ENCODE measurements at places on chromosomes 11 and 22.

DNA sequence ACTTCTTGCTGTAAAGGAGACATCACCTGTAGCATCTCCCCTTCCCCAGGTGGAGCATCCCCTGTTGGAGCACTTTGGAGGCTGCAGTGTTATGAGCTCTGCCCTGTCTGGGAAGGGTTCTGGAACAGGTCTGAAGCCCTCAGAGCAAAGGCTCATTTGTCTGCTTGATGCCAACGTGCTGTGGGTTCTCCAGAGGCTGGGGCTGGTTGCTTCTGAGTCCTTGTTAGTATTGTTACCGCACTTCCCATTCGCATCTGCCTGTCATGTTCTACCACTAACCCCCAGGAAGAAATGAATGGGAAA lies 73.1 kb downstream of the PACS1 start:
- DNase-seq: no peak

GRCh38 chr11:105937738-105938137 lies 84.3 kb downstream of the MSANTD4 start:
- peak; percentile 62 for DNase-seq

DNA sequence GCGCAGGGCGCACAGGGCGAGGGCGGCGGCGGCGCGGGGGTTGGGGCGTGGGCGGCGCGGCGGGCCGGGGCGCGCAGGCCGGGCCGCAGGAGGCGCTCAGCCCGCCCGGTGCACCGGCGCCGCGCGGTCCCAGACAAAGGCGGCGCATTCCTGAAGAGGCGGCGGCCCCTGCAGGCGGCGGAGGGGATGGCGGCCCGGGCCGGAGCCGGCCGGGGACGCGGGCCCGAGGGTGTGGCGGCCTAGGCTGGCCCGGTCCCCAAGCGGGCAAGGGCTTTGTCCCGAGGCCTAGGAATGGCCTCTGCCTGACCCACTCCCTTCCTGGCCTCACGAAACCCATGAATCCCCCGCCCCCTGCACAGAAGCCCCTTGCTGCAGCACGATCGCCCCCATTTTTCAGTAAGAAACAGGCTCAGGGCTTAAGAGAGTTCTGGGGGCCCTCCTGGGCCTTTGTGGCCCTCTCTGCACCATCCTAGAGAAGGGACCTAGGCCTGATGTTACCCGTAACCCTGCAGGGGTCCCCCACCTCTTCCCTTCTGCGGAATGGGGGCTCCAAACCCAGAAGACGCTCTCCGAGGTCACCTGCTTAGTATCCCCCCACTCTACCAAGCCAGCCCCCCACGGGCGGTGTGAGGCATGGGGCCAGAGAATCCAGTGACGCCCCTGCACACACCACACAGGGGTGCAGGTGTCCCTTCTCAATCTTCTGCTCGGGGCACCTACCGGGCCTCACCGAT lies at the start of gene RTN4R:
RTN4R (minus strand) TSS at position 40 of the 734 bp plus-strand sequence. CDS start 226 bp downstream, outside the sequence.
- DNase-seq: peak; percentile 38

DNA sequence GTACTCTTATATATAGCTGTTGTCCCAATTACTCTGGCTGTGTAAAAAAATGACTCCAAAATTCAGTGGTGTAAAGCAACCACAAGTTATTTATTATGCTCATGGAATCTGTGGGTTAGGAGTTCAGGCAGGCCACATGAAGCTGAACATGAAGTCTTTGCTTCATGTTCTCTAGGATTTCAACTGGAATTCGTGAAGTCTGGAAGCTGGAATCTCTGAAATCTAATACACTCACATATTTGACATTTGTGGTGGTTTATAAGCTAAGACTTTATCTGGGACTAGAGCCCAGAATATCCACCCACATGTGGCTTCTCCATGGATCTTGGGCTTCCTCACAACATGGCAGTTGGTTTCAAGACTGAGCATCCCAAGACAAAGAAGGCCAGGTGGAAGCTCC lies 430.6 kb downstream of the MIAT start:
- peak; percentile 39 for DNase-seq

GRCh38 chr11:32430568-32431381 lies 4.6 kb downstream of the WT1 start:
- no peak for DNase-seq

GRCh38 chr11:2663915-2664314 lies 35.9 kb downstream of the KCNQ1OT1 start:
- DNase-seq: no peak

GRCh38 chr11:67369801-67370284 lies 3.6 kb downstream of the CLCF1 start:
- DNase-seq: peak; percentile 56

DNA sequence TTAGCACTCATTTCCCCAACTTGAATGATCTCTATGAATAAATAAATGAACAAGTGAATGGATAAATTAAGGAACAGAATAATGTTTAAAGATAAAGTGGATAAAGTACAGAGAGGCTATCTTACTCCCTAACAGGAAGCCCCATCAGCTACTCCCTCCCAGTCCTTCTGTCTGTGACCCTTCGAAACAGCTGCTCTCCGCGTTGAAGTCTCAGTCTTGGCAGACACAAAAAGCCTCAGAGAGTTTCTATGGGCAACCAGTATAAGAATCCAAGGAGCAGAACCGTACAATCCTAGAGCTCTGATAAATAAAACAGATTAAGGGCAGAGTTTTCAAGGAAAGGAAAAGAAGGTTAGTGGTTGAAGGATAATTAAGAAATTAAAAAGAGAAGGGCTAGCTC lies 35.0 kb downstream of the GUCY1A2 start:
- no peak for DNase-seq

DNA sequence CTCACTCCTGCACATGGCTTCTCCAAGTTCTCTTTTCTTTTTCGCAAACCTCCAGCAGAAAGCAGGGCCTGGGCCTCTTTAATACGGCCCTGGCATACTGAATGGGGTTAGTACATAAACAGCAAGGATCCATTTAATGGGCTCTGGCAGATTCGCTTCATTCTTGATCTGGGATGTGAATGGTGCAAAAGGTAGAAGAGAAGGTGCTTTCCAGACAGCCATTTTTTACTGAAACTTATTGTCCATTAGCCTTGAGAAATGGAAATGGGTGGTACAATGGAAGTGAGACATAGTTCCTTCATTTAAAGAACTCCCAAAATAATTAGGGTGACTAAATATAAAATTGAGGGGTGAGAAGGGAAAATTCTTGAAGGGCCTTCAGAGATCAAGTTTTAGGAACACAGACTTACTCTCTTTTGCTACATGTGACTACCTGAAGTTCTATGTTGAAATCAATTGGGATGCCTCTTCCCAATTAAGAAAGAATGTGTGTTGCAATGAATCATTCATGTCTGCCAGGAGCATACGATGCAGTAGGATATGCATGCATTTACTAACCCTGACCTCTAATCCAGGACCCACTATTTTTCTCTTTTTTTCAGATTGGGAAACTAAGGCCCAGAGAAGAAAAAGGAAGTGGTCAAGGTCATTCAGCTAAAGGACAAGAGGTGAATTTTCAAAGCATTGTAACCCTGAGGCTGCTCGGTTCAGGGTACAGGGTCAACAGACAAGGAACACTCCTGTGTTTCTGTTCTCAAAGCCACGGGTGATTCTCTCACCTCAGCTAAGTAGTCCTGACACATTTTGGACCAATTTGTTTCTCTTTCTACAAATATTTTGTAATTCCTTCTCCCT lies 144.1 kb downstream of the BBOX1 start:
- DNase-seq: no peak

GRCh38 chr22:39166547-39166946 lies 14.1 kb upstream of the CBX7 start:
- DNase-seq: no peak

DNA sequence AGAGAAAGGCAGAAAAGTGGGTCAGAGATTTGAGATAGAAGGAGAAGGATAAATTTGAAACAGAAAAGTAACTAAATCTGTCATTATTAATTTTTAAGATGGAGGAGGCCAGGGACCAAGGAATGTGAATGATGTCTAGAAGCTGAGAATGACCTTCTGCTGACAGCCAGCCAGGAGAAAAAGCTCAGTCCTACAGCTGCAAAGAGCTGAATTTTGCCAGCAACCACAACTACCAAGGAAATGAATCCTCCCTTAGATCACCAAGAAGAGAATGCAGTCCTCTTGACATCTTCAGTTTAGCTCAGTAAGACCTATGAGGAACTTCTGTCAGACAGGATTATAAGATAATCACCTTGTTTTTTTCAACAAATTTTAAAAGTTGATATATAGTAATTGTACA lies 538.2 kb downstream of the LRRC4C start:
- DNase-seq: no peak

DNA sequence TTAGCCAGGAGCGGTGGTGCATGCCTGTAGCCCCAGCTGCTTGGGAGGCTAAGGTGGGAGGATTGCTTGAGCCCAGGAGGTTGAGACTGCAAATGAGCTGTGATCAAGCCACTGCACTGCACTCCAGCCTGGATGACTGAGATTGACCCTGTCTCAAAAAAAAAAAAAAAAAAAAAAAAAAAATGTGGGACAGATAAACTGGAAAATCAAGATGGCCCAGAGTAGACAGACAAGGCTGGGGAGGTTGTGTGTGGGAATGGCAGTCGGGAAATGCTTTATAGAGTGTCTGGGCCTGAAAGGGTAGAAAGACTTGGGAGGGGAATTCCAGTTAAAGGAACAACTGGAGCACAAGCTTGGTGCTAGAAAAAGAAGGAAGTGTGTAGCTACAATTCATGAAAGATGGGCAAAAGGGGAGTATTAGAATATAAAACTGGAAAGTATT lies 18.2 kb upstream of the WDR74 start:
- no peak for DNase-seq

GRCh38 chr11:70307176-70307575 lies 36.7 kb downstream of the PPFIA1 start:
- DNase-seq: peak; percentile 48

- DNase-seq: no peak
Measured at GRCh38 chr22:29388759-29389090, 355 bp upstream of the AP1B1 start.

DNA sequence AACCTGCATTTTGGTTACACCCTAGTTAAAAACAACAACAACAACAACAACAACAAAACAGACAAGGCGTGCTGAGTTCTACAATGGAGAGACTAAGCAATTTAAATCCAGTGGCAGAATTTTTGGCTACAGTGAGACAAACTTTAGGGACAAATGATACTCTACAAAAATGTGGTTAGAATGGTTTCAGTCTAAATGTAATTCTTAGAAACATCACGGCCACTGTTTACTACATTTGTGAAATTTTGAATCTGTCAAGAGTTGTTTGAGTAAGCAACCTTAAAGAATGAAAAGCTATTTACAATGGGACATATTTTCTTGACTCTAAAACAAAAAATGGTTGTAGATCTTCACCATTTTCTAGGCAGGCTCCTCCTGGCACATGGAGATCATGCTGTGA lies 259.4 kb downstream of the SWAP70 start:
- no peak for DNase-seq

- DNase-seq: peak; percentile 76
Measured at GRCh38 chr11:8262552-8263108, 1.0 kb downstream of the LMO1 start.

- no peak for DNase-seq
Measured at GRCh38 chr22:47128622-47129215, 366.3 kb downstream of the TBC1D22A start.

- no peak for DNase-seq
Measured at GRCh38 chr22:24424001-24424900, 3.1 kb upstream of the ADORA2A start.

- DNase-seq: no peak
Measured at GRCh38 chr11:70501933-70502540, 103.7 kb downstream of the CTTN start.

DNA sequence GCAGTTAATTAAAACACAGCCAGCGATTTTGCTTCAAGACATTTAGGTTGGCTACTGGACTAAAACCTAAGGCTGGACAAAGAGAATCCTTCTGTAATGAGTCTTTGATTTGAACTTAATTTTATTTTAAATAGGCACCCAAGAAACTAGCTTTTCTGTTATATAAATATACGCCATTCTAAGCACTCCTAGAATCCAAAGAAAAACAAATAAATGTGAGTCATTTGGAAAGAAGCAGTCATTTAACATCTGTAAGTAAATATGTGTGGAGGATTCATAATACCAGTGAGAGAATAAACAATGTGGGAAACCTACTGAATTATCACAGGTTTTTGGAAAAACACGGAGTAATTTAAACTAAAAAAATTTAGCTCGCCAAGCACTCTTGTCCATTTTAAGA lies 1.2 kb upstream of the TECTA start:
- DNase-seq: peak; percentile 49

DNA sequence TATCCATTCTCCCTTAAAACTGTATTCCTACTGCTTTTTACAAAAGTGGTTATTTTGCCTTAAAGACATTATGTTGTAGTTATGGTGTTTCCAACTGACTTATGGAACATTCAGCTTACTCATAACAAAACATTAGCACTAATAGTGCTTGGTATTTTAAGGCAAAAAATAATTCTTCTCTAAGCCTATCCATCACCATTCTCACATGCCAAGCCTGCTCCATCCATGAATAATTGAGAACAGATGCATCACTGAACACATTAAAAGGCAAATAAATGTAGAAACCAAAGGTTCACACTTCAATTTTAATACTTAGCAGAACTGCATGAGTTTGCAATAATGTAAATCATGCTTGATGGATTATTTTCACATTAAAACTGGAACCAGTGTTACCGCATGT lies 42.3 kb upstream of the DDI1 start:
- no peak for DNase-seq

GRCh38 chr11:2526808-2527381 lies 82.1 kb downstream of the KCNQ1 start:
- no peak for DNase-seq

DNA sequence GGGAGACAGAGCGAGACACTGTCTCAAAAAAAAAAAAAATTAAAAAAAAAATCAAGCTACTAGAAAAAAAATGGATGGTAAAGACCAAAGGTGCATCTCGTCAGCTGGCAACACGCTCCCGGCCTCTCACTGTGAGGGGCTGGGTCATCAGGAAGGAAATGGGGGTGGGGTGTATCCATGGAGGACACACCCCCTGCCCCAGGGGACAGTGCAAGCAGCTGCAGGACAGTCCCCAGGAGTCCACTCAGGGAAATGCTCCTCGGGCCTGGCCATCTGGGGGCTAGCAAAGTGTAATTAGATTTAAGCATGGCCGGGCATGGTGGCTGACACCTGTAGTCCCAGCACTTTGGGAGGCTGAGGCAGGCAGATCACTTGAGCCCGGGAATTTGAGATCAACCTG lies 23.1 kb downstream of the TTLL1 start:
- DNase-seq: no peak

GRCh38 chr22:21045585-21046294 lies at the start of gene LRRC74B:
Gene LRRC74B (plus strand): TSS chr22:21045946. CDS start chr22:21045987, 41 bp downstream.
- peak; percentile 94 for DNase-seq

DNA sequence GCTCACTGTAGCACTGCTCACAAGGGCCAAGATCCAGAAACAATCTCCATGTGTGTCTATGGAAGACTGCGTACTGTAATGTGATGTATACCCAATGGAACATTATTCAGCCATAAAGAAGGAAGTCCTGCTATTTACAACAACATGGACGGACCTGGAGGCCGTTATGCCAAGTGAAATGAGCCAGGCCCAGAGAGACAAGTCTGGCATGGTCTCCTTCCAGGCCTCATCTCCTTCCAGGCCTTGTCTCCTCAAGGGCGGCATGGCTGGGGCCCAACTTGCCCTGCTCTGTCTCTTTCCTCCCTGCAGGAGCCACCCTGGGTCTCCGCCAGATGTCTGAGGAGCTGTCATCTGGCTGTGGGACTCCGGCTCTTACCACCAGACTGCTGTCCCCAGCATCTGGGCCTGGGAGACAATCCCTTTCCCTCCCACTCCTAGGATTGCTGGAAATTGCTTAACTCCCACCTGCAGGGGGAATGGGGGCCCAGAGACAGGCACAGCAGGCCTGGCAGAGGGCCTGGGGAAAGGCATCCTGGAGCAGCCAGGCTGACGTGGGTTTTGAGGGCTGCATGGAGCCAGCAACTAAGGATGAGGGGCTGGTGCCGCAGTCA lies 1326.6 kb downstream of the TBC1D22A start:
- DNase-seq: no peak

GRCh38 chr11:359181-359714 lies 10.1 kb upstream of the B4GALNT4 start:
- DNase-seq: no peak

All from iris pigment epithelial cell (primary cell).